ENCODE measurements at places on chromosomes 11 and 22.
A peak's percentile ranks its signal among the peaks of the same experiment; 100 is the strongest.

- DNase-seq: no peak
Observed at GRCh38 chr11:75993126-75993525, 178.1 kb downstream of the UVRAG start.

- no peak for DNase-seq
Observed at GRCh38 chr11:95595973-95596489, 193.6 kb downstream of the FAM76B start.

DNA sequence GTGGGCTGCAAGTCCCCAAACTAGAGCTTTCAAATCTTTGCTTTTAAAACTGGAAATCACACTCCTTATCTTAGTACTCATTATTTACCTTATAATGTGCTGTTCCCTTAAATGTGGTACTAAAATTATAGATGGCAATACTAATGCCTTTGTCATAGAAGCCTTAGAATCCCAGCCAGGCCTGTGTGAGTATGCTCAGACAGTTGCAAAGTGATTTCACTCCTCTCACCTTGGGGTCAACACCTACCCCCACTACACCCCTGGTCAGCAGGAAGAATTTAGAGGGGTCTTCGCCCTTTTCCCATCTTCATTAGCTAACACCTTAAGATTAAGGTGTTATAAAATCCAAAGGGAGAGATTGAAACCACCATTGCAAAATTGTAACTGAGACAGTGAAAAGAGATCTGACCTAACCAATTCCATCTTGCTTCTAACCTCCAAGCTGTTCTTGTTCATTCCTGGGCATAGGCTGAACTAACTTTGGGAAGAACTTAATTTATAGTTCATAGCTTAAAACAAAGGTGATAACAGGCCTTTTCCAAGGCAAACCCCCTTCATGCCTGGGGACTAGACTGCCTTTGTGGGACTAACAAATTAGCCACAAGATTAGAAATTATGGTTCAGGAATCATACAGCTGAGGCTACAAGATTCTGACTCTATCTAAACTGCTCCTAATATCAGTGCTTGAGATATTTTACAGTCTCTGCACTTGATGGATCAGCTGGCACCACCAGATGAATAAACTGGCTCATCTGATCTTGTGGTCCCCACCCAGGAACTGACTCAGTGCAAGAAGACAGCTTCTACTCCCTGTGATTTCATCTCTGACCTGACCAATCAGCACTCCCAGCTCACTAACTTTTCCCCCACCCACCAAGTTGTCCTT lies 10.4 kb upstream of the MRPL17 start:
- DNase-seq: peak; percentile 42

DNA sequence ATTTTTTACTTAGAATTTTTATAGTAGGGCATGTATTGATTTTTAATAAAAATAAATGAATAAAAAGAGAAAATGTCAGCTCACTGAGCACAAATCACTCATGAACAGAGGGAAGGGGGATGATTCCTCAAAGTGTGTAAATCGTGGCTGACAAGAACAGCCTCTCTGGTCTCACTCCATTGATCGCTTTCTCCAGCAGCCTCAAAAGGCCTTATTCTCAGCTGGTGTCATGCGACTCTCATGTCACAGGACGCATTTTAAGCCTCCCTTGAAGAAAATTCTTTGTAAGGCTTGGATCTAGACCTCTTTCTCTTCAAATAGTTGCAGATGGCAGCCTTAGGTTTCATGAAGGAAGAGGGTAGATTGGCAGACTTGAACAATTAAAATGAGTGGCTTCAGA lies 33.9 kb upstream of the SLC5A12 start:
- no peak for DNase-seq

DNA sequence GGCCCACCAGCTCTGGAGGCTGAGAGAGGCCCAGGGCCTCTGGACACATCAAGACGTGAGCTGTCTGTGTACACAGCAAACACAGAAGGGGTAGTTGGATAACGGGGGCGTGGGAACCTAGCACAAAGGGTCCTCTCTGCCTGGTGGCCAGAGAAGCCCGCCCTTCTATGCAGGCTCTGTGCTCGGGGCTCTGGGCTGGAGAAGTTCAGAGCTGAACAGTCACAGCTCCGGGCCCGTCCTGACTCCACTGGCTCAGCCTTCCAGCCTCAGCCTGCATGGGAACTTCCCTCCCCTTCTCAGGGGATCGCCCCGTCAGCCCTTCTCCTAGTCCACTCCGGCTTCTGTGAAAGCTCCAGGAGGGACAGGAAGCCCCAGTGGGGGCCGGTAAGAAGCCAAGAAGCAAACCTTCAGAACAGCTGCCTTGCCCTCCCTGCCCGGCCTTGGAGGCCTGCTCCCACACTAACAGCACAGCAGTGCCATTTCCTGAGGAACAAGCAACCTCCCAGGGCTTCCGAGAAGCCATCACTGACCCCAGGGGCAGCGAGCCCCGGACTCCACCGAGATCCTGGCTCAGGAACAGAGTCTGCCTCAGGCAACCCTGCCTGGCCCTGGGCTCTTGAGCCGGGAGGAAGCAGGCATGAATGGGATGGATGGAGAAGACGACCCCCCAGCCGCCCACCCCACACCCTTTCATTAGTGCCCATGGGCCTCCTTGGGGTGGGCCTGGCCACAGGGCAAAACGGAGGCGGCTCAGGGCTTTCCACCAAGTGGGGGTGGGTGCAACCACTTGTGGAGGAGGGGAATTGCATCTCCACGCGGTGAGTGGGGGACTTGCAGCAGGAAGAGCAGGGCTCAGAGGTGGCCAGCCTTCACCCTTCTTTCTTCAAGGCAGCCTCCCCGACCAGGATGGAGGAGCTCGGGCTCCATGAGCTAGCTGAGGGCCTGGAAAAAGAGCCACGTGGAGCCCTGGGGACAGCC lies 119.8 kb downstream of the ST3GAL4 start:
- no peak for DNase-seq

Data from BJ (cell line).